Activated CD8-positive, alpha-beta memory T cell treated with anti-CD3 and anti-CD28 coated beads for 4 hours (primary cell): ENCODE measurements at places on chromosomes 3 and 15.

GRCh38 chr15:34025252-34025651 is 13.8 kb downstream of the AVEN start:
- no peak for DNase-seq

DNA sequence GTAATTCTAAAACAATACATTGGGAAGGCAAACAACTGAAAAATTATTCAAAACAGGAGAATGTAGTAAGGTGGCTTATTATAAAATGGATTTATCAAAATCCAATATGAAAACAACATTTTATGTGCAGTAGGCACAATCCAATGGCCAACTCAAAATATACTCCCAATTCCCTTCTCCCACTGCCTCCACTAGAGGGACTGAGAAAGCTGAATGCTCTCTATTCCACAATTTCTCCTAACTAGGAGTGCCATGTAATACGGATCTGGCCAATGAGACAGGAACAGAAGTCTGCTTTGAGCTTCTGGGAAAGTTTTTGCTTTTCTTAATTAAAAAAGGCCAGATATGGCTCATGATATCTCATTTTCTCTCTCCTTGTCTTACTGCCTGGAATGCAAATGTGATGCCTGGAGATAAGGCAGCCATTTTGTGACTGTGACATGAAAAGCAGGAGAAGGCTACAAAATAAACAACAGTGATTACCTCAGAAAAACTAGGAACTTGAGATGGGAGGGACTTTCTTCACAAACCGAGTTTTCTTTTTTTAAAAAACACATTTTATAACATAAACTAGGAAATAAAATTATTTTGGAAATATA is 18.8 kb upstream of the VGLL4 start:
- DNase-seq = no peak

DNA sequence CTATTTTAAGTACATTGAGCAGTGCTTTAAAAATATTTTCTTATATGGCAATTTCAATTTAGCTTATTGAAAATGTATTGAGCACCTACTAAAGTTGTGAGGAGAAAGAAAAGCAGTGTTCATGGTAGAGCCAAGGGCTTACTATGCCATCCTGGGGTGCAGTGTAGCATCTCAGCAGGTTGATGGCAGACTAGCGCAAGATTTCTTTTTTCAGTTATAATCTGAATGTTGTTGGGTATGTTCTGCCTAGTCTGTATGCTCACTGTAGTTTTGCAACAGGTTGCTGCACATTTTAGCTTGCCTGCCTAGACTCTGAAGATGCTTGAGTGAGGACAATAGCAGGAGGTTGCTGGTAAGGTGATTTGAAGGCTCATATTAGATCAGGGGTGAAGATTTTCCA is 103.1 kb upstream of the UNC13C start:
- DNase-seq = no peak

DNA sequence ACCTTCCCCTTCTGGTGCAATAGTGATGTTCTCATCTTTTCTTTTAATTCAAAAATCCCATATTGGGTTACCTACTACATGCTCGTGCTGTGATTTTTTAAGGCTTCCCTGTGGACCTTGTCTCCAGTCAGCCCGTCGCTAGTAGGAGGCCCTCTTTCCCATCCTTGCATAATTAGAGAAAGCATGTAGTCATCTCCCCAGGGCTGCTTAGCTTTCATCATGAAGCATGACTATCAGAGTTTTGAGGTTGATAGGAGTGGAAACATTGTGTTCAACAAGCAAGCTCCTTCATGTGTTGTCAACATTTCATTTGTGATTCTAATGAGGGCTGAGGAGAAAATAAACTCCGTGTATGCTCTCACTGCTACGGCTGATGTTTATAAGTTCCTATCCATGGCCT is 8.7 kb upstream of the LRTM1 start:
- DNase-seq = no peak

GRCh38 chr3:5022966-5023776 is 43.9 kb downstream of the BHLHE40 start:
- DNase-seq = no peak

GRCh38 chr15:57012556-57012955 is 94.1 kb downstream of the TCF12 start:
- no peak for DNase-seq

DNA sequence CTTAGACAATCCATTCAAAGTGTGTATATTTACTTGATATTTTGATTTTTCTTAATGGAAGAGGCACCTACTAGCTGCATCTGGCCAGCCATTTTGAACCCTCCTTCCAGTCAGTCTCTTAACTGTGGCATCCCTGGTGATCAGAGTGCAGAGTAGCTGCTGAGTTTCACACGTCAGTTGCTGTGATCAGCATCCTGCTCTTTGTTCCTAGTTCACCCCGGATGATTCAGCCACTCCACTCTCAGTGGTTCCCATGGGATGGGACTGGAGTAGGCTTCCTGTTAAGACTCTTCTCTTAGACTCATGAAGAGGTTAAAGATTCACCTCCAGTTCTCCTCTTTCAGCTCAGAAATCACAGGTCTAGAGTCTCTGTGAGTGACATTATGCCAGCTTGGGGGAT is 75.8 kb downstream of the STXBP5L start:
- DNase-seq = no peak

DNA sequence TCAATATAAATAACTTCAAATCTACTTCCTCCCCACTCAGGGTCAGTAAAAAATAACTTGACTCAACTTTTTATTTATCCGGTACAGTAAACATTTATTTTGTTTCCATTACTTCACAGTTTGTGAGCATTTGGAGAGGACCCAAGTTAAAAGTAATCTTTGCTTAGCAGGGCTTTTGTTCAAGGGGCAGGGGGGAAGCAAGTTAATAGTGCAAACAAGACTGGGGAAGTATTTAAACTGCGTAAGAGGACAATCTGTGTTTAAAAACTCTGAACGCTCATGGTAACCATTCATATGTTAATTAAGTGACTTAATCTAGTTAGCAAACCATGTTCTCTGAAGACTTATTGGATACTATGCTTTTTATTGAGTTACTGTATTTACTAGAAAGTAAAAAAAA is 346.2 kb downstream of the SLC9A9 start:
- DNase-seq = no peak

DNA sequence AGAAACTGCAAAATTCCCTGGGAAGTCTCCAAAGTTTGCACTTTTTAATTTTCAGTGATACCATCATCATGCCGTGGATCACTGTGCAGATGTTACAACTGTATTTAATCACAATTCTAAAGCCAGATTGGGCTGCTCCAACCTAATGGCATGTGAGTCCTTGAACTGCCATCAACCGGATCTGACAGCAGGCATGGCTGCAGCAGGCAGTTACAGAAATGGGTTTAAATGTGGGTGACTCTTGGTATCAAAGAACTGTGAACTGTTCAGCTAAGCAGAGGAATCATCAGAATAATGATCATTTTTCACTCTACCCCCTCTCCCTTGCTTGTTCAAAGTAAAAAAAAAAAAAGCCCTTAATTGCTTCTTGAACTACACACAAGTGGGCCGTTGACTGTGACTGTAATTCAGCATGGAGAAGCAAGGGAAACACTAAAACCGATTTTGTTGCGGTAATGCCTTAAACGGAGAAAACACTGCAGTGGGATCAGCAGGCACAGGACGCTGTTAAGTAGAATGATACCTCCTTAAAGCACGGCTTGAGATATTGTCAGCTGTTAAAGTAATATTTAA is 152.4 kb downstream of the RORA start:
- no peak for DNase-seq
